Stimulated activated CD4-positive, alpha-beta T cell treated with anti-CD3 and anti-CD28 coated beads, Interleukin-4, amount 100 ng/mL, for 24 hours (primary cell): ENCODE measurements at places on chromosomes 13 and 19.
A peak's percentile ranks its signal among the peaks of the same experiment; 100 is the strongest.

- DNase-seq, result no peak
Observed at GRCh38 chr13:98507282-98507797, 69.6 kb downstream of the STK24 start.

- no peak for DNase-seq
Observed at GRCh38 chr13:41543664-41544300, 86.4 kb downstream of the RGCC start.

DNA sequence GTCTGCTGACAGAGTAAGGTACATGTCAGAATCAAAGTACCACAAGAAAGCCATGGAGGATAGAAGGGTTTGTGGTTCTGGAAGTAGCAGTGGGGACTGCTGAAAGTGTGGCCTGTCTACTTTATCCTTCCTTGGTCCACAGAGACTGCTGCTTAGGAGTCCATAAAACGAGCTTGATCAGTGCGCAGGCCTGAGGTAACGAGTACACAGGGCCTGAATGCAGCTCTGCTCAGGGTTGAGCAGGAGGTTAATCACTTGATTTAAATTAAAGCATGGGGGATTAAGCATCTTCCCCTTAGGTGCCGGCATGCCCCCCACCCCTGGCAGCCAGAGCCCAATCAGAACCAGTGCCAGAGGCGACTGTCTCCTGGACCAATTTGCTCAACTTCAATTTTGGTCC, 34.9 kb upstream of the WASF3 start:
- no peak for DNase-seq

GRCh38 chr13:44219577-44220548, 153.8 kb upstream of the SERP2 start:
- no peak for DNase-seq

GRCh38 chr19:54162241-54162805, 2.8 kb upstream of the LENG1 start:
- peak; percentile 83 for DNase-seq

DNA sequence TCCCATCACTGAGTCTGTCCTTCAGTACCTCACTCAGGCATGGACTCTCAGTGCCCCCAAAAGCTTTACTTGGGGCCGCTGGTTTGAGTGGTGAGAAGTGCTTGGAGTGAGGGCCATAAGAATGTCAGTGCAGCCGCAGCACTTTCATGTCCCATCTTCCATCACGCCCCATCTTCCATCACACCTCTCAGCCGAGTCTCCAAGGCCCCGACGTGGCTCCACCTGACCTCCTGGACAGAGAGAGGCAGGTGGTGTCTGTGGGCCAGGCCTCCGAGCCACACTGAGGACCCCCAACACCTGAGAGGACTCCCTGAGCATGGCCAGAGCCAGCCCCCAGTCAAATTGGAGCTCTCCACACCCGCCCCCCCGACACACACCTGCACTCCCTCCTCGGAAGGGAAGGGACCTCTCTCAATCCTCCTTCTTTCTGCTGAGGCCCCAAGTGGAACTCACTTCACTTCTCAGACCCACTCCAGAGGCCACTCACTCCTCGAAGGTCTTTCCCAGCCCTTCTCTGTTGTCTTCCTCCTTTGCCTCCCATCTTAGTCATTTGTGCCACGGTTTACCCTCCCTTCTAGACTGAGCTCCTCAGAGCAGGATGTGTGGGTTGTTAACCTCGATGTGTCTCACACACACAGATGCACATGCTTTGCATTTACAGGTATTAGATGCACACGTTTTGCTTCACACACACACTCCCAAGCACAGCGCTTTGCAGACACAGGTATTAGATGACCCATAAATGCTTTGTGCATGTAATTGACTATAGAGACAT, 65.7 kb upstream of the ATP12A start:
- DNase-seq, result no peak

DNA sequence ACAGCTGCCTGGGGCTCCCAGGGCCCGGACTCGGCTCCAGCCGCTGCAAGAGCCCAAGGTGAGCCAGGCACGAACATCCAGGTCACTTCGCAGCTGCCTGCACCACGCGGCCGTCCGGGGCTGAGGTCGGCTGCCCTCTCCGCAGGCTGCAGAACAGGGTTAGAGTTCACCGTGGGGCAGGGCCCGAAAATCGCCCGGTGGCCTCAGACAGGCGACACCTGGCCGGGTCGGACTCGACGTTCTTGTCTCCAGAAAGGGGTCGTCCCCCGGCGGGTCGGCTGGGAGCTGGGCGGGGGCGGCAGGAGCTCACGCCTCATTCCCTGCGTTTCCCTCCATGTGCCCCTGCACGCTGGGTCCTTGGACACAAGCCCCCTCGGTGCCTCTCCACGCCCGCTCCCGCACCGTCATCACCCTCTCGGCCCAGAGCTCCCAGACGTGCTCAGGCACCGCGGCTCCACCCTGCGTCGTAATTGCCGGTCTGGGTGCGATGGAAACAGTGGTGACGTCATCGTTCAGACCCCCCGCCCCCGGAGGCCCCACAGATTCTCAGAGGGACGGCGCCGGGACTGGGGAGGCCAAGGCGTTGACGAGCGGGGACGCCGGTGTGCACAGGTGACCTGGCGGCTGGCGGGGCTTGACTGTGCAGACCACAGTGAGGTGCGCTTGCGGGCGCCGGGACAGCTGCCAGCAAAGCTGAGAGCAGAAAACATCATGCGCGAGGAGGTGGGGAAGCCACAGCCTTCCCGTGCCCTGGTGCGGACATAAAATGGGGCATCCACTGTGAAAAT, 4.0 kb upstream of the GRIN3B start:
- peak; percentile 69 for DNase-seq

DNA sequence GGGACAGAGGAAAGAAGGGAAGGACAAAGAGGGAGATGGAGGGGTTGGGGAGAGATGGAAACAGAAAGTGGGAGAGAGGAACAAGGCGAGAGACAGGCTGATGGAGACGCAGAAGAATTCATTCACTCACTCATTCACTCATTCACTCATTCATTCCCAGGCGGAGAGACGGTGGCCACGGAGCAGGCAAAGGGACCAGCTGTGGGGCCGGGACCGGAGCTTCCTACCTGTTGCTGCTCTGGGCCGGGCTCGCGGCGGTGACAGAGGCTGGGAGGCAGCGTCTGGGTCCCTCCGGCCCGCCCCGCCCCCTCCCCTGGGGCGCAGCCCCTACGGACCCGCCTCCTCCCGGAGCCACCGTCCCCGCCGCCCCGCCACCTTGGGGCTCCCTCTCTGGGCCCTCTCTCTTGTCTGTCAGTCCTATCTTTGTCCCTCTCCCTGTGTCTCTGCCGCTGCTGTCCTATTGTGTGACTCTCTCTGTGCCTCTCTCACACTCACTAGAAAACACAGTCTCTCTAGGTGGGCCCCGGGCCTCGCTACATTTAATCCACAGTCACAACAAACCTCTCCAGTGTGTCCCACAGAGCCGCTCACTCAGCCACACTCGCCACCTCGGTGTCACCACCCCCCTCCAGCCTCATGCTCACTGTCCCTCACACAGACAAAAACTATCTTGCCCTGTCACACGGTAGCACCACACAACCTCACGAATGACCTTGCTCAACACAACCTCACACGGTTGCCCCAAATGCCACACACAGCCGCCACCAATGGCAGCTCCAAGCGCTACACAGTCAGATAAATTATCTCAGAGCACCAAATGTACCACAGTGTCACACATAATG, at the start of gene GNG8:
Gene GNG8 (minus strand): TSS at position 283 of the 842 bp plus-strand sequence. CDS start 1,520 bp downstream, outside the sequence.
- no peak for DNase-seq

- no peak for DNase-seq
Observed at GRCh38 chr13:80630685-80631121, 289.8 kb upstream of the SPRY2 start.

- DNase-seq, result no peak
Observed at GRCh38 chr19:10245189-10245939, 6.7 kb upstream of the MRPL4 start.

DNA sequence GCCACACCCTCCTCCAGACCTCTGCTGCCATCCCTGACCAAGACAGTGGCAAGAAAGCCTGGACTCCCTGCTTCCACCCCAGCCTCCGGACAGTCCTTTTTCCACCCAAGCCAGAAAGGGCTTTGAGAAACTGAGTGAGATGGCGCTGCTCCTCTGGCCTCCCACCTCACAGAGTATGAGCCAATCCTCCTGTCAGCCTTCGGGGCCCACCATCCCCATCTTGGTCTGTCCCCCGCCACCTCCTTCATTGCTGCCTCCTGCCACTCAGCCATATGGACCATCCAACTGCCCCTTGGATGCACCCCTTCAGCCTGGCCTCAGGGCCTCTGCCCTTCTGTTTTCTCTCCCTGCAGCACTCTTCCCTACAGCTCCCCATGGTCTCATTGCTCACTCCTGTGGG, 125.7 kb downstream of the CRYL1 start:
- no peak for DNase-seq

GRCh38 chr13:104460554-104460953, 1394.3 kb upstream of the SLC10A2 start:
- DNase-seq, result no peak

GRCh38 chr13:107450931-107451330, 764.4 kb downstream of the LIG4 start:
- no peak for DNase-seq

DNA sequence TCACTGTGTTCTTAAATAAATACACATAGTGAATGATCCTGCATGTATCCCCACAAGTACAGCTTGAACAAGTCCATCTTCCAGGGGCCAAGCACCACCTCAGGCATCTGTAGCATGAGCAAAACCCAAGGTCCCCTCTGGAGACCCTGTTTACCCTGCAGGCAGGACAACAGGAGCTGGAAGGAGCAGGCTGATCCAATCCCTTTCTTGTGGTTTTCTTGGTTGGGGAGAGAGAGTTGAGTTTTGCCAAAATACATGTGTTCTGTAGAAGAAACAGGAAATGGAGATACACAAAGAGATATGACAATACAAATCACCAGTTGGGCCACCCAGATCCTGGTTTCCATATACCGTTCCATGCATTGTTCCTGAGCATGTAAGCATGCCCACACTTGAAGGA, 92.8 kb downstream of the SHISA2 start:
- DNase-seq, result no peak

DNA sequence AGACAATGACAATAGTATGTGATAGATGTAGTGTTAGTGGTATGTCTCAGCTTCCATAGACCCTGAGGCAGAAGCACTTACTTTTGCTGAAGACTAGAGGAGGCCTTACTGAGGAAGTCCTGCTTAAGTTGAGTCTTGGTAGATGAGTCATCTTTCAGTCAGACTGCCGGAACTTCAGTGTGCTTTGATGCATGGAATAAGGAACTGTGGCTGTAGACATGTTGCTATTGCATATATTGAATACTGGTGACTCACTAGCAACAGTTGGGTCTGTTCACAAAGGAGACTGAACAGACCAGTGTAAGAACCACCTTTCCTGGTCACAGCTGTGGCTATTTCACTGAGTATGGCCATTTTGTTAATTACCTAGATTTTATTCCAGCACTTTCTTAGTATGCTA, 1000.6 kb downstream of the OLFM4 start:
- DNase-seq, result no peak

DNA sequence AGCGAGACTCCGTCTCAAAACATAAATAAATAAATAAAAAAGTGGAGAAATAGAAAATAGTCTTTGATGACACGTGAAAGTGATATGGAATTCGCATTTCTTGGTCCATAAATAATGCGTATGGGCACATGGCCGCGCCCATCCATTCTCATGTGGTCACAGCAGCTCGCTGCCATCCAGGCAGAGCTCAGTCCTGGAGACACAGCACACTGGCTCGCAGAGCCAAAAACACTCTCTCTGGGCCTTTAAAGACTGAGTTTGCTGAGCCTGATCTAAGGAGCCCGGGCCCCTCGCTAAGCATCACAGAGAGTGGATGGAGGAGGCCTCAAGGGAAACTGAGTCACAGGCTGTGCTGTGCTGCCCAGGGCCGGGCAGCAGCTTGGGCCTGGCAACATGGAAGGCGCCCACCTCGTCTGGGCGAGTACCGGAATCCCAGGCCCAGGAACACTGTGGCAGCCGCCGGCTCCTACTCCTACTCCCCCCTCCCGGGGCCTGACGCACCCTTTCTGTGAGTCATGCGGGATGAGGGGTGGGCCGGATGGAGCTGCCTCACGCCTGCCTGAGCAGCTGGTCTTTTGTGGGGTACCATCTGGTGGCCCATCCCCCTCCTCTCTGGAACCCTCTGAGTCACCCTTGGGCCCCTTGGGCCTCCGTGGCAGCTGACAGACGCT, 28.9 kb upstream of the CACTIN start:
- DNase-seq, result no peak

DNA sequence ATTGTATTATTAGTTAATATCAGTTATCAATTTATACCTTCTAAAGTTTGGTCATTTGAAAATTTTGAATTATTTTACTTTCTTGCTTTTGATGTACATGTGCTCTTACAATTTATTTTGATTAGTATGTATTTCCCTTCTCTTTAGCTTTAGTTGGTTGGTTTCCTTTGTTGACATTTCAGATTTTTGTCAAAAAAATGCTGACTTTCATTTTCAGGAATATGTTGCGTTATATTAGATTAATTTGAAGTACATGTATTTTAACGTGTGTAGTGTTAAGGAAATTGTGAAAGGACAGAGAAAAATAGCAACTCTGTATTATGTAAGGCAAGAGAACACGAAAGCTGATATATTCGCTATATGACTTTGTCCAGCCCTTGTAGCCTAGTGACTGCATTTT, 342.9 kb upstream of the SLITRK6 start:
- DNase-seq, result no peak
